H4 (cell line): ENCODE measurements at places on chromosomes 1 and 21.

DNA sequence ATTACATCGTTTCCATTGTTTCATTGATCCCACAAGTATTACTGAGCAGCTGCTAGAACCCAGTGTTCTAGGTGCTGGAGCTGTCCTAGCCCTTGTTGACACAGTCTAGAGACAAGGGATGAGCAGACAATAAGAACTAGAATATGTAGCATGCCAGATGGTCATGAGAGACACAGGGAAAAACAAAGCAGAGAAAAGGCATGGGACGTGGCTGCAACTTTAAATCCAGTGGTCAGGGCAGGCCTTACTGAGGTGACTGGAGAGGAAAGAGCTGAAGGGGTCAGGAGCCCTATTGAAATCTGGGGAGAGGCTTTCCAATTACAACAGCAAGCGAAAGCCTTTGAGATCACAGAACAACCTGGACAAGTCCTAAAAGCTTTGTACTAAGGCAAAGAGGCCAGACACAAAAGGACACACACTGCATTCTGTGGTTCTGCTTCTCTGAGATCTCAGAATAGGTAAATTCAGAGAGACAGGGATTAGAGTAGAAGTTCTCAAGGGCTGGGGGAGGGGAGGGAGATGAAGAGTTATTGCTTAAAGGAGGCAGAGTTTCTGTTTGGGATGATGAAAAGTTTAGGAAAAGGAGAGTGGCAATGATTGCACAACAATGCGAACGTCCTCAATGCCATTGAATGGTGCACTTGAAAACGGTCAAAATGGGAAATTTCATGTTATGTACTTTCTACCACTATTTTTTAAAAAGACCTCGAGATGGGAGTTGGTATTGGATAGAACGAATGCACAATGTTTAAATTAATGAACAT, 467.4 kb upstream of the VAMP3 start:
- DNase-seq: no peak

- no peak for DNase-seq
These were observed 440.9 kb downstream of the PRDM2 start for GRCh38 chr1:14140831-14141401.

DNA sequence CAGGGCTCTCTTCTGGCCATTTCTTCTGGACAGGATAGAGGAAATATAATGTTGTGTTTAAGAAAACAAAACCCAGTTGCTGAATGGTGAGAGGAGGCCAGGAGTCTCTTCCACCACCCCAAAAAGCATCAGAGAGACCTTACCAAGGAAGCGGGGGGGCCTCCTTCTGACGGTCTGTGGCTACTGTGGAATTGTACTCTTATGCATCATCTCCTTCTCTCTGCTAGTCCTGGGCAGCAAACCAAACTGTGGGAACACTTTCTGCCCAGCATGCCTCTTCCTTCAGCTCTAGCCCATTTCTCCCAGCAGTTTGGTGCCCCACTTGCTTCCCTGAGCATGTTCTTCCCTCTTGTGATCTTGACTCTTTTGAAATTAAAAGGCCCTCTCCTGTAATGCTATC, 157.7 kb downstream of the HHIPL2 start:
- DNase-seq: no peak

DNA sequence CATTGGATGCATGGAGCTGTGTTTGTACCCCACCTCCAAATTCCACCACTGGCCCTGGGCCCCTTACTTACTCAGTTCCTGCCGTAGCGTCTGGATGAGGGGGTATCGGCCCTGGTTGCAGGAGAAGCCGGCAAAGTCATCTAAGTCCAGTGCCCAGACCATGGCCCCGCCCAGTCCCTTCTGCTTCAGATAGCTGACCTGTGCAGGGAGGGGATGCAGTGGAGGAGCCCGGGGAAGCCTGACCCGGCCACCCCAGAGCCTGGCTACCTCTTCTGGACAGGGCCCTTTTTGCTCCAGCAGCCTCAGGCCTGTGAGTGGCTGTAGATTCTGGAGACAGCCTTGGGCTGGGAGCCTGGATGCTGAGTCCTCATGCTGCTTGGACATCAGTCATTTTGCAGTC, 11.8 kb downstream of the CHIT1 start:
- no peak for DNase-seq
